ENCODE measurements at places on chromosomes 13 and 19.

GRCh38 chr19:16509141-16510061 lies 13.2 kb downstream of the C19orf44 start:
- DNase-seq, result no peak

DNA sequence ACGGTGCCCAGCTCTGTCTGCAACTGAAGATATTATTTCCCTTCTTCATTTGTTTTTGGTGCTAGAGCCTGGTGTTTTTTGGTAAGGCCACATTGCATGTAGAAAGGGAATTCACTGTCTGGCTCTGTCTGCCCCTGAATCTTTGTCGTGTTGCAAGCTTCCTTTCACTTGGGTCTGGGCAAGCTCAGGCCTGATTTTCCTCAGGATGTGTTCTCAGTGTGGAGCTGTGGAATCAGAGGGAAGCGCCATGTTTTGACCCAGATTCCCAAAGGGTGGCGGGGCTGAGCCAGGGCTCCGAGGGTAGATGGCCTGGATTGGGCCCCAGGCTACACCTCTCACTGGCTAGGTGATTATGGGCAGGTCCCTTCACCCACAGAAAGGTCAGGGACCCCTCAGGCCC lies 8.6 kb downstream of the PRKCSH start:
- DNase-seq, result no peak

DNA sequence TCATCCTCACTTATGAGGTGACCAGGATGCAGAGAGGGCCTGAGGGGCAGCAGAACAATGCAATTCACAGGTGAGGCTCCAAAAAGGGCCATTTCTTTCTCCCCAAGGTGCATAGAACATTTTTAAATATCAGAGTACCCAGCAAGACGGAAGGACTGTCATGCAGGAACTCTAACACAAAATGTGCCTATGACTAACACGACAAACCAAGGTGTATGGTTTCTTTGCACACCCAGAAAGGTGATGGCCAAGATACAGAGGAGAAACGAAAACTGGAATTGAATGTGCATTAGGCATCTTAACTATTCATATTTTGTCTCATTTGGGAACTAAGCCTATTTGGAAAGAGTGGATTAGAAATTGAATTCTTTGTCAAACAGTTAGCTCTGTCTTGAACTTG lies 29.9 kb downstream of the SHISA2 start:
- no peak for DNase-seq

- DNase-seq, result no peak
These were observed 321 bp upstream of the VPS36 start for GRCh38 chr13:52450793-52451116.

GRCh38 chr19:43765109-43765876 lies 10.5 kb upstream of the SMG9 start:
- DNase-seq, result no peak

- no peak for DNase-seq
These were observed at the start of gene COL5A3 for GRCh38 chr19:10010247-10010691. COL5A3 (minus strand) TSS chr19:10010504; CDS start chr19:10010385, 119 bp downstream.

GRCh38 chr19:1173159-1173844 lies 766 bp downstream of the SBNO2 start:
- DNase-seq, result no peak

GRCh38 chr19:51327066-51328001 lies 14.6 kb downstream of the VSIG10L start:
- DNase-seq, result no peak

DNA sequence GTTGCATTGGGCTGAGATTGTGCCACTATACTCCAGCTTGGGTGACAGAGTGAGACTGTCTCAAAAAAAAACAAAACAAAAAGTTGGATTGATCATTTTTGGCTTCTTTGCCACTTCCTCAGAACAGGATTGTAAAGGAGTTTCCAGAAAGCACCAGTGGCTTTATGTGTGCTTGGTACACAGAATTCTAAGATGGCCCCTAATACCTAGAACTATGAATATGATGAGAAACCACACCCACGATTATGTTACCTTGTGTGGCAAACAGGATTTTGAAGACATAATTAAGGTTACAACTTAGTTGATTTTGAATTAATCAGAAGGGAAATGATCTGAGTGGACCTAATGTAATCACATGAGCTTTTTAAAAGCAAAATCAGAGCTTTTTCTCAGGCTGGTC lies 26.5 kb downstream of the CEACAM1 start:
- no peak for DNase-seq

DNA sequence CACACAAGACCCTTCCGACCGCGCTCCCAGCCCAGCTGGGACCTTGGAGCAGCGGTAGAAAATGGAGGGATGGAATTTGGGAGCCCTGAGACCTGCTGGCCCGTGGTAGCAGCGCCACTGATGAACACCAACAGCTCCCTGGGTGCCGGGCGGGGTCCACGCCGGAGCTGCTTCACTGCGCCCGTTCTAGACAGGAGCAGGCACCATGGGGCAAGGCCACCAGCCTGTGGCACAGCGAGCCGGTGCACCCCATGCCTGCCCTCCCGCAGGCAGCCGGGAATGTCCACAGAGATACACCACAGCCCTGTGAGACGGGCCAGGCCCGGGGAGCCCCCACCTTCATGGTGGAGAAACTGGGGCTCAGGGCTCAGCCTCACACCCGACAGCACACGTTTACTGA lies 9.9 kb upstream of the SHC2 start:
- DNase-seq, result no peak

DNA sequence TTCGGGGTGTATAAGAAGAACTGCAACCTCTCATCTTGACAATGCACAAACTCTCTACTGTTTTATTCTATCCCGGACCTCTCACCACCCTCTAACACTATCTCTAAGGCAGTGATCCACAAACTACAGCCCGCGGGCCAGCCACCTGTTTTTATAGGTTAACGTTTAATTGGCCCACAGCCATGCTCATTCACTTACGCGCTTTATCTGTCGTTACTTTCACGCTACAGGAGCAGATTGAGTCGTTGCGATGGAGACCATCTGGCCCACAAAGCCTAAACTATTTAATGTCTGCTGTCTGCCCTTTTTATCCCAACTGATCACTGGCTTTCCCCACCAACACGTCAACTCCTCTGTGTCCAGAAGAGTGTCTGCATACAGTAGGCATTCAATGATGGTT lies 158.9 kb downstream of the CACNA1A start:
- no peak for DNase-seq

DNA sequence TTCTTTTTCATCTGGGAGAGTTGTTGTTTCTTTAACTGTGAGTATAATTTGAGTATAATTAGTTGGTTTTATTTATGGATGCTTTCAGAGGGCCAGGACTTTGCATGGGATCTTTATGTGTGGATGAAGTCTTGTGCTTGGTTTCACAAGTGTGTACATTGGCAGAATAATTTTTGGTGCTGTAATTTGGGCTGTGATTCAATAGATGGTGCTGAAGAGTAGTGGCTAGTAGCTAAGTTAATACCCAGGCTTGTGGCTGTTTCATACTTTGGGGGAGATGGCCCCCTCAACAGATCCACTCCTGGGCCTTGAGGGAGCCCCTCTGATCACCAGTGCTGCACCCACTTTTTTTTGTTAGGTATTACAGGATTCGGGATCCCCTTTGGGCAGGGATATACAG lies 1142.4 kb downstream of the SLITRK1 start:
- DNase-seq, result no peak

- no peak for DNase-seq
These were observed 72.8 kb downstream of the COG3 start for GRCh38 chr13:45537516-45537915.

GRCh38 chr19:14434543-14435319 lies 1.6 kb downstream of the PKN1 start:
- no peak for DNase-seq

GRCh38 chr13:75600371-75600770 lies 35.8 kb upstream of the LMO7 start:
- no peak for DNase-seq

- DNase-seq, result no peak
These were observed 3.5 kb downstream of the FOSB start for GRCh38 chr19:45471111-45471930.

GRCh38 chr19:18932216-18932841 lies 8.7 kb downstream of the HOMER3 start:
- no peak for DNase-seq

- no peak for DNase-seq
These were observed 18.3 kb downstream of the NWD1 start for GRCh38 chr19:16737911-16738310.

GRCh38 chr13:113860665-113861432 lies 3.0 kb downstream of the GAS6 start:
- DNase-seq, result no peak

DNA sequence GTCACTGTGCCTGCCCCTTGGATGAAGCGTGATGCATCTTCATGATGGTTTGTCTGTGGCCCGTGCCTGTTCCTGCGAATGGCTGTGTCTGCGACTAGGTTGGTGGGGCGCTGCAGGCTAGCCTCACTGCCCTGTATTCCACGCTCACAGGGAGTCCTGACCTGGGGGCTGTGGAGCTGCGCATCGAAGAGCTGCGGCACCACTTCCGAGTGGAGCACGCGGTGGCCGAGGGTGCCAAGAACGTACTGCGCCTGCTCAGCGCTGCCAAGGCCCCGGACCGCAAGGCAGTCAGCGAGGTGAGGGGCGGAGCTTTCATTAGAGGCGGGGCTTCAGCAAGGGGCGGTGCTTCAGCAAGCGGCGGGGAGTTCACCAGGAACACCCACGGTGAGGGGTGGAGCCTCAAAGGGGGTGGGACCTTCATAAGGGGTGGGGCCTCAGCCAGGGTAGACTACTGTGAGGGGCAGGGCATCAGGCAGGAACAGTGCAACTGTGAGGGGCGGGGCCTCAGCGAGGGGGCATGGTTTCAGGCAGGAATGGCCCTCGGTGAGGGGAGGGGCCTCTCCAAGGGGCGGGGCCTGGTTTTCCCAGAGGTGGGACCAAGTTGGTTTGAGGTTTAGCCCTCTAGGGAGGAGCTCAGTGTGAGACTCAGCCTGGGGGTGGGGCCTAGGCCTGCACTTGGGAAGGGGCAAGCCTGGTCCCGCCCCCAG lies 17.2 kb downstream of the PKN1 start:
- no peak for DNase-seq

- no peak for DNase-seq
These were observed 966 bp downstream of the JUNB start for GRCh38 chr19:12792051-12792852.

DNA sequence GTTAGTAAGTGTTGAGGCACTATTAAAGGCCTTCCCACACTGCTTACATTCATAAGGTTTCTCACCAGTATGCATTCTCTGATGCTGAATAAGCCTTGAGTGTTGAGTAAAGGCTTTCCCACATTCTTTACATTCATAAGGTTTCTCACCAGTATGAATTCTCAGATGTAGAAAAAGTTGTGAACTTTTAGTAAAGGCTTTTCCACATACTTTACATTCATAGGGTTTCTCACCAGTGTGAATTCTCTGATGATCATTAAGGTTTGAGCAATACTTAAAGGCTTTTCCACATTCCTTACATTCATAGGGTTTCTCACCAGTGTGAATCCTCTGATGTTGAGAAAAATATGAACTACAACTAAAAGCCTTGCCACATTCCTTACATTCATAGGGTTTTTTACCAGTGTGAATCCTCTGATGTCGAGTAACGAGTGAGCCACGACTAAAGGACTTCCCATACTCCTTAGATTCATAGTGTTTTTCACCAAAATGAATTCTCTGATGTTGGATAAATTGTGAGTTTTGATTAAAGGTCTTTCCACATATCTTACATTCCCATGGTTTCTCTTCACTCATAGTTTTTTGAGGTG lies 24.2 kb downstream of the ZNF829 start:
- no peak for DNase-seq

GRCh38 chr13:77866971-77867370 lies 51.7 kb downstream of the EDNRB start:
- no peak for DNase-seq

DNA sequence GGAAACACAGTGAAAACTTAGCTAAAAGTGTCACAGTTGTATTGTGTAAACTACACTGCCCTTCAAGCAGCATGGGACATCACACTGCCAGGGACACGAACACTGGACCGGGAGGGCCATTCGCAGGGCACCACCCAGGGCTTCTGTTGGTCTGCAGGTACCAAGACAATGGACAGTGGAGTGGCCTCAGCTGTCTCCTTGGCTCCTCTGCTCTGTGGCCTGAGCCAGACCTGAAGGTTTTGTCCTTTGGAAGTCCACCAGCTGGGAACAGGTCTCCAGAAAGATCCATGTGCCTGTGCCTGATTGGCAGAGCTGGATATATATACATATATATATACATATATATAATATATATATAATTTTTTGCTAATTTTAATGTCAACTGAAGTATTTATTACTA lies 149.8 kb downstream of the ZNF536 start:
- DNase-seq, result no peak

- no peak for DNase-seq
These were observed 52.7 kb downstream of the TRPM4 start for GRCh38 chr19:49210108-49210900.

GRCh38 chr13:32587011-32587810 lies 959 bp downstream of the PDS5B start:
- DNase-seq, result no peak

DNA sequence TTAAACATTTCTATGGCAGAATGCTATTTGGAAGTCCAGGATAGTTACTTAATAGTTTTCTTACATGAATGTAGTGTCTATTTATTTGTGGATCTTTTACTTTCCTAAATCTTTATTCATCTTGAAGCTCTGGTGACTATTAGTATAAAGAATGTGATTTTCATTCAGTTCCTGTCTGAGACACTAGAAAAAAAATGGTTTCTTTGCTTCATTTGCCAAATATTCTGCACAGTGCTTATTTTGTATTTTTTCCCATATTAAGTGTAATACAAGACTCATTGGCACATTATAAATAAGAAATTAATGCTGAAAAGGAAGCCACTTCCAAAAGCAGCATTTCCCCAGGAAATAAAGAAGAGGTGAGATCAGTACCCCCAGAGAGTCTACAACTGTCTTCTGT lies 109.8 kb downstream of the POSTN start:
- no peak for DNase-seq

- no peak for DNase-seq
These were observed 67.3 kb upstream of the ITM2B start for GRCh38 chr13:48165727-48166126.

DNA sequence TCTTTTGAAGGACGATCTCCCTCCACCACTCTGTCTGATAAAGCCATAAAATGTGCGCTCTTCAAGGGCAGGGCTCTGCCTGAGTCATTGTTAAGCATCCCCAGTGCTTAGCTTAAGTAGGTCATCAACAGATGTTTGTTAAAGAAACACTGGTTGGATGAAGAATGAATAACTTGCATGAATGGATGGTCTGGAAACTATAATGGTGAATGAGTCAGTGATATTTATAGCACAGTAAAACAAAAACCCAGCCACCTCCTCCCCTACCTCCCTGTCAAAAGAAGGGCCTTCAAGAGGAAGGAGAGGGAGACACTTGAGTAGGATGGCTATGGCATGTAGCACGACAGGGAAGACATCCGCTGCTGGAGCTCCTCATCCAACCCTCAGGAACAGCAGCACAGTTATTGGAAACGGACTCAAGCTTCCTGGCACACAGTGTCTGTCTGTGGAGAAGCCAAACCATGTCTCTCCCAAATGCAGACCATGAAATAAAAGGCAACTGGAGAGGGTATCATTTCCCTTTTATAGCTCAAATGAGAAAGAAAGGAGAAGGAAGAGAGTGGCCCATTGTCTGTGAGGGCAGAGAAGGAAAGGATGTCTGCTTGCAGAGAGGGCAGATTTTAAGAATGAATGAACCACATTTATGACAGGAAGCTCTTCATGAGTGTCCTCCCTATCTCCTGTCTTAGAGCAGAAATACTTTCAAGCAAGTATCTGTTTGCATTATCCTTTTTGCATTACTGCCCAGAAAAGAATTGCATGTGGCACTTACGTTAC lies 183.5 kb upstream of the UBL3 start:
- DNase-seq, result no peak

GRCh38 chr19:2636897-2637683 lies 65.4 kb downstream of the GNG7 start:
- DNase-seq, result no peak

All from NCI-H1436 treated with DMSO at 0.1 percent for 48 hours (cell line).